ENCODE measurements at places on chromosomes 2 and 18.

GRCh38 chr18:59715445-59715844 is 18.2 kb upstream of the CCBE1 start:
- DNase-seq = no peak

- no peak for DNase-seq
These were observed 440.9 kb downstream of the ZEB2 start for GRCh38 chr2:144078802-144079724.

- DNase-seq = no peak
These were observed 6.1 kb downstream of the ARHGEF4 start for GRCh38 chr2:130842770-130843169.

DNA sequence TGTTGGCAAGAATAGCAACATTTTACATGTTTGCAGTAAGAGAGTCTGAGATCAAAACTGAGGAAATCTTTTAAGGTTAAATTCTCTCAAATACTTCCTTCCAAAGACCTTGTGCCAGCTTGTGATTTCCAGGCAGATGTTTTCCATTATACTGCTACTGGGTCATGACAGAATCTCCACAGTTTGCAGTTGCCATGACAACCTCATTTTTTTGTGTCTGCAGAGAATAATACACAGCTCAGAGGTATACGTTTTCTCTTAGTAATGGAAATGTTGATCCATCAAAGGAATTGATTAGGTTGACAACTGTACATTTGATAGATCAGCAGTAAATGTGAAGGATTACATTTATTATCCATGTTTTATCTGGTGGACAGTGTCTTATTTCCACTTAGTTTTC is 29.1 kb upstream of the CSRNP3 start:
- no peak for DNase-seq

DNA sequence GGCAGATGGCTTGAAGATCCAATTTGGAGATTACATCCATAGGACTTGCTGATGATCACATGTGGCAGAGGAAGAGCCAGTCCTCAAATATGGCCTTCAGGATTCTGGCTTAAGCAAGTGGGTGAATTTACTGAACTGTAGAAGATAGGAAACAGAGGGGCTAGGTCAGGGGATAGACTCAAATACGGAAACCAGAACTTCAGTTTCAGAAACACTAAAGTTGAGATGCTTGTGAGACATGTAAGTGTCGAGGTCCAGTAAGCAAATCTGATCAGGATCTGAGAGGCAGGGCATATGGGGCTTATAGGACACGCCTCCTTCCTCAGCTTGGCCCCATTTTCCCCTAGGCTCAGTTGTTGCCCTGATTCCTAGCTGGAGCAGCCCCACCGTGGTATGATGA is 107.7 kb downstream of the LBH start:
- DNase-seq = no peak

DNA sequence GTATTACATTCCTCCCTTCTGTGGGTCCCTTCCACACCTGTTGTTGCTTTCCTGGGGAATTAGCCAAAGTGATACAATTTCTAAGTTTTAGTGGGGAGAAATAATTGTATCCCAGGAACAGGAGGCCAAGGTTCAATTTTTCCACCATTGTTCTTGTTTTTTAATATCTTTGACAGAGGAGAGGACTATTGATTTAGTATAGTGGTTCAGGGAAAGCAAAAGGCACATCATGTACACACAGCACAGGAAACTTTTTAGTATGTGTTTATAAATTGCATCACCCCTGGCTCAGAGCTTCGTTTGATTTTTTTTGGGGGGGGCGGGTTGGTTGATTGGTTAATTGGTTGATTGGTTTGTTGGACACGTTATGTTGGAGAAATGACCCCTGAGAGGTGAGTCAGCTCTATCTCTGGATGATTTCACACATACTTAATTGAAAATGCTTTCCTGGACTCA is 431.6 kb downstream of the PID1 start:
- DNase-seq = no peak

DNA sequence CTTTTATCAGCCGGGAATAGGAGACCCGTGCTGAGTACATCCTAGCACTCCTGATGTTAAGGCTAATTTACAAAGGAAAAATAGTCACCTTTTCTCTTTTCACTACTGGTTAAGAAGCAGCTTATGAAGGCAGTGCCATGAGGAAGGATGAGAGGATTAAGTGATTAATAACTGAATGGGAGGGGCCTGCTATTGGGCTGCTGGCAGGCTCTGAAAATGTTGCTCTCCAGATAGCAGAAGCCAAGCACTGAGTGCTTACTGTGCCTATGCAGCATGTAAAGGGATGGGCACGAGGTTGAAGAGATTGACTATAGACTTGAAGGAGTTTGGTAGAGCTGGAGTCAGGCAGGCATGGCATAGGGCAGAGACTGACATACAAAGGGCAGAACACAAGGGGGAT is 282.4 kb upstream of the THSD7B start:
- DNase-seq = no peak

DNA sequence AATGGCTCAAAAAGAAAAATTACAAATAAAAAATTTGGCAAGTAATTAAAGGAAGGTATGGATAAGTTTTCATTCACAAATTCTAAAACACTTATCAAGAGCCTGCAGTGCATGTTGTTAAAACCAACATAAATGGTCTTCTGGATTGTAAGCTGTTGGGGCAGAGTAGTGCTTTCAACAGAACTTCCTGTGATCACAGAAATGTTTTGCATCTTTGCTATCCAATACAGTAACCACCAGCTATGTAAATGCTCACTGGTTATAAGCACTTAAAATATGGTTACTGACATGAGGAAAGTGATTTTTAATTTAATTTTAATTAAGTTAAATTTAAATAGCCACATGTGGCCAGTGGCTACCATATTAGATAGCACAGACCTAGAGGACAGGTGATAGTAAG is 133.1 kb downstream of the NBAS start:
- no peak for DNase-seq

GRCh38 chr2:108605947-108606346 is 71.7 kb downstream of the LIMS1 start:
- no peak for DNase-seq

DNA sequence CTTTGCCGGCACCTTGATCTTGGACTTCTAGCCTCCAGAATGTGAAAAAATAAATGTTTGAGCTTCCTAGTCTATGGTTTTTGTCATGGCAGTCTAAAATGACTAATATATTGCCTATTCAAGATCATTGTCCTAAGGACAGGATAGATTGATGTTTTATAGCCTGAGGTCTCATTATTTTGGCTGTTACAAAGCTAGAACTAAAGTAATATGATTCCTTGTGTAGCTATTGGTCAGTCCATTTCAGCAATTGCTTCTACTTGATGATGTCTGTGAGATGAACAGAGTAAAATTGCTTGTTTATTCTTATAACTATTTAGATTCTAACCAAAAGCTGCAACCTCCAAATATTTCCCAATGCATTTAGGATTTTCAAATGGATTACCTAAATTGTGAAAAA is 145.0 kb downstream of the HRH4 start:
- no peak for DNase-seq

DNA sequence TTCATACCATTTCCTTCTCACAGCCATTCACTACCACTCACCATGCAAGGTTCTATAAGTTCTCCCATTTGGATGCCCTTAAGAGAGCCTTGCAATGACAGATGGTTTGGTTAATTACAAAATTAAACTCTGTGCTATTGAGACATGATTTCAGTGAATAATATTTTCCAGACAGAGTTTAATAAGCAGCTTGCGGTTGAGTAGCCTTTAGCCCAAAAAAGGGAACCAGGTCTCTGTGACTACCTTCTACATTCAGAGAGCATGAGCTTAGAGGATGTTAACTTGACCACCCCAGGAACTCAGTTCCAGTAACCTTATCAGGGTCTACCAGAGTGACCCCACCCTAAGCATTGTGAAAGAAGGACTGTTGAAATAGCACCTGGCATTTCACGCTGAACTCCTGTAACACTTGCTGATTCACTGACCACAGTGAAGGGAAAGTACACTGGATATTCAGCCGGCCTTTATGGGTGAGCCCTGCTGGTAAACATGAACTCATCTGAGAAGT is 1173.1 kb upstream of the ZEB2 start:
- no peak for DNase-seq

DNA sequence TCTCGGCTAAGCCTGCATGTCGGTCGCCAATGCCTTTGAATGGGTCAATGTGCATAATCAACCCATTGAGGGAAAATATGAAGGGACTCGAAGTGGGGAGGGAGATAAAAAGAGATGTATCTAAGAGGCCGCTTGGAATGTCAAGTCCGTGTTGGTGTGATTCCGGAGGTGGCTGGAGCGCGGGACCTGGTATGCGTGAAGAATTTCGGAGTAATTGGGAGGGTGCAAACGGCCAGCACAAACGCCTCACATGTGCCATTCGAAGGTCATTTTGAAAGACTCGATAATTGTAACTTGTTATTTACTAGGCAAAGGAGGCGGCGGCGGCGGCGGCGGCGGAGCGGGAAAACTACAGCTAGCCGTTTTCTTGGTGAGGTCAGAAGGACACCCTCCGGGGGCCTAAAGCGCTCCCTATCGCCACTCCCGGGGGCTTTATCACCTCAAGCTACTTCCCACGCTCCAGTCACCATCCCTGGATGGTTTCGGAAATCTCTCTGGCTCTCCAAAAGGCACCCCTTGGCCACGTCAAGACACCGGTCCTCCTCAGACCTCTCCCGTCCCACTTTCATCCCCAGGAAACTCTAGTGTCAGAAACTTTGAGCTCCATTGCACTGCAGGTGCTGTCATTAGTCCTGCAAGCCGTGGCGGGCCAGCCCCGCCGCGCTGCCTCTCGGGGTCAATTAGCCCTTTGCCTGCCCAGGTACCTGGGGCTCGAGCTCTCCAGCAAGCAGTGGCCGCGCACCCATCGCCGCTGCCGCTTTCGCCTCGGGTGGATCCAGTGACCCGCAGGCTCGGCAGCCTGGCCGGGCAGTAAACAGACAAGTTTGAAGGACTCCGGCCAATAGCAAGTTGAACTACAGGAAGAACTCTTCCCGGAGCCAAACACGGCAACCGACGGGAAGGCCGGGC is 1.5 kb downstream of the ERBB4 start:
- no peak for DNase-seq

Data from iPS DF 19.7 (cell line).